Ovary (tissue), 10 donors: ENCODE measurements at places on chromosomes 5 and 9. TPM values are rescaled to one million over a fixed set of nuclear protein-coding genes. Genes with fewer than 3 reads are reported as not detected.
A peak's percentile ranks its signal among the peaks of the same experiment; 100 is the strongest.

DNA sequence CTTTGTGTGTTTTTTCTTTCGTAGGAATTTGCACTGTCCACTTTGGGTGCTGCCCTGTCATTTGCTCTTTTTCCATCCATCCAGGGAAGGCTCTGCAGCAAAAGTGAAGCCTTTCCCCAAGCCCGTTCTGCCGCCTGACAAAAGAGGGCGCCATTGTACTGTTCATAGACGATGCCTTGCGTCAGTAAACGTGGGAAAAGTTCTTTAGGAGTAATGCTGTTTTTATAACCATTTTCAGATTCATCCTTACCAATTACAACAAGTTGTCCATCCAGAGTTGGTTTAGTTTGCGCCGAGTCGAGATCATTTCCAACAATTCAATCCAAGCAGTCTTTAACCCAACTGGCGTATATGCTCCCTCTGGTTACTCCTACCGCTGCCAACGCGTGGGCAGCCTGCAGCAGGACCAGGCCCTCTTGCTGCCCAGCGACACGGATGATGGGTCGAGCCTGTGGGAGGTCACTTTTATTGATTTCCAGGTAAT is 34.3 kb upstream of the RPS23 start:
- DNase-seq = peak; percentile 56
- no peaks in the 10 kb centered on the region for H3K4me1 ChIP-seq
- H3K27ac ChIP-seq = no peak overlapping the region
- H3K4me3 ChIP-seq = no peak overlapping the region
- H3K36me3 ChIP-seq = no peaks in the 10 kb centered on the region

GRCh38 chr5:177396807-177397206 is 3.7 kb downstream of the PFN3 start:
- peaks cover 7% of the 10 kb centered on the region for H3K27me3 ChIP-seq
- H3K4me3 ChIP-seq = no peak overlapping the region

- H3K4me1 ChIP-seq = no peaks in the 10 kb centered on the region
- no peak for DNase-seq
- H3K27me3 ChIP-seq = no peaks in the 10 kb centered on the region
- H3K36me3 ChIP-seq = no peaks in the 10 kb centered on the region
Observed at GRCh38 chr5:98363157-98363556, 410.3 kb upstream of the RGMB start.

DNA sequence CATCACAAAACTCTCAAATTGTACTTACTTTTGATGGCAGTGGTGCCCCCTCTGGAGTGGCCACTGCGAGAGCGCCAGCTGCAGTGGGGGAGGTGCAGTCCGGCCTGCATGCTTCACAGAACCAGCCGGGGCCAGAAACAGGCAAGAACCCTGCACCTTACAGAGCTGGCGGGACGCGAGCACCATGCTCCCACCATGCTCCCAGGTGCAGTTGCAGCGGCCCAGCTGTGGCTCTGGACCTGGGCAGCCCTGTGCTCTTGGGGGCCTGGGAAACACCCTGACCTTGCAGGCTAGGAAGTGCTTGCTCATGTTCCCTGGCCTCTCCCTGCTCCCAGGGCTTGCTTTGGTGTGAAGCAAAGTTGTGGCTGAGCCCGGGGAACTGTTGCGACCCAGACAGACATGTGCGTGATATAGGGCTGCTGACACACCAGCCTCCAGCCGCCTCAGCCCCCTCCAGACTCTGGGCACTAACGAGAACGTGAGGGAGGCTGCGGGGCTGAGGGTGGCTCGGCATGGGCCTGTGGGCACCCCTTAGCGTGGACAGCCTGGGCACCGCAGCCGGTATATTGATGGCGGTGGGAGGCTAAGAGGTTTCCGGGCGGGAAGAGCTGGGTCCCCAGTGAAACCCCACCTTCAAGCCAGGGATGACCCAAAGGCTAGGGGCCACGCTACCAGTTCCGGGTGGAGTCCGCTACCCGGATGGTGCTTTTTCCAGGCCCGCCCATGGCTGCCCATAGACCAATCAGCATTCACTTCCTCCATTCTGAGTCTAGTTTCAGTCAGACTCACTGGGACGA is 1809.9 kb upstream of the ACO1 start:
- DNase-seq = no peak
- H3K27ac ChIP-seq = no peak overlapping the region
- no peak overlapping the region for H3K4me3 ChIP-seq
- H3K36me3 ChIP-seq = no peaks in the 10 kb centered on the region

- H3K27ac ChIP-seq = no peak overlapping the region
- no peaks in the 10 kb centered on the region for H3K4me1 ChIP-seq
- DNase-seq = no peak
- H3K4me3 ChIP-seq = no peak overlapping the region
- H3K27me3 ChIP-seq = no peaks in the 10 kb centered on the region
Observed at GRCh38 chr5:33713136-33713765, 178.5 kb downstream of the ADAMTS12 start.

DNA sequence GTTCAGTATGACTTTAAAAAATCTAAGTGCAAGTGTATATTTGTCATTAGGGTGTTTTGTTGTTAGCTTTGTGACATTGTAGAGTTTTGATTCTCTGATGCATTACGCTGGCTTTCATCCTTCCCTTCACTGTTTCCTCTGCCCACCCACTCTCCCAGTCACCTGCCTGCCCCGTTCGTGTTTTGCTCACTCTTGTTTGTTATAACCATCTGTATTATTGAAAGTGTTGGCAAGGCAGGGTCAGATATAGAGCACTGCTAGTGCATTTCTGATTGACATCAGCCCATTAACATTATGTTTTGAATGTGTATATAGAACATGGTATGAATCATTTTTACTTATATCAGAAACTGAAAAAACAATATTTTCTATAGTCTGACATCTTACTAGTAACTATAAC is 27.3 kb downstream of the SCGB3A1 start:
- DNase-seq = no peak
- H3K4me1 ChIP-seq = no peaks in the 10 kb centered on the region
- no peak overlapping the region for H3K4me3 ChIP-seq
- H3K27ac ChIP-seq = no peak overlapping the region
- no peaks in the 10 kb centered on the region for H3K36me3 ChIP-seq

DNA sequence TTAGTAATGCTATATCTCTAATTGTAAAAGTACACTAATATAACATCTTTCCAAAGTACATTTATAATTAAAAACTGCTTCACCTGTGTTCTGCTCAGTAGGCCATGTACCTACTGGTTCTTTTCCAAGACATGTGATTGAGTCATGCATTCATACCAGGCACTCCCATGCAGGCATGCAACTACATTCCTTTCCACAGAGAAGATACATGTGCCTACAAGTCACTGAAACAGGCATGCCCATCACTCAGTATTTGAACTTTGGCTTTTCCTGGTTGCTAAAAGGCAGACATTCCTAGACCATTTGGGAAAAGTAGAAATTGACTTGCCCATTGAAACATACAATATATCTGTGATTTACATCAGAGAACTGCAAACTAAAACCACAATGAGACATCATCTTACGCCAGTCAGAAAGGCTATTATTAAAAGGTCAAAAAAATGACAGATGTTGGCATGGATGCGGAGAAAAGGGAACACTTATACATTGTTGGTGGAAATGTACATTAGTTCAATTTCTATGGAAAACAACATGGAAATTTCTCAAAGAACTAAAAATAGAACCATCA is 148.3 kb upstream of the MOCS2 start:
- DNase-seq = no peak
- no peak overlapping the region for H3K27ac ChIP-seq
- H3K4me1 ChIP-seq = no peaks in the 10 kb centered on the region
- H3K4me3 ChIP-seq = no peak overlapping the region
- no peaks in the 10 kb centered on the region for H3K36me3 ChIP-seq

Gene IFNB1
- total RNA-seq = not detected
